ENCODE measurements at places on chromosomes 7 and 10.

DNA sequence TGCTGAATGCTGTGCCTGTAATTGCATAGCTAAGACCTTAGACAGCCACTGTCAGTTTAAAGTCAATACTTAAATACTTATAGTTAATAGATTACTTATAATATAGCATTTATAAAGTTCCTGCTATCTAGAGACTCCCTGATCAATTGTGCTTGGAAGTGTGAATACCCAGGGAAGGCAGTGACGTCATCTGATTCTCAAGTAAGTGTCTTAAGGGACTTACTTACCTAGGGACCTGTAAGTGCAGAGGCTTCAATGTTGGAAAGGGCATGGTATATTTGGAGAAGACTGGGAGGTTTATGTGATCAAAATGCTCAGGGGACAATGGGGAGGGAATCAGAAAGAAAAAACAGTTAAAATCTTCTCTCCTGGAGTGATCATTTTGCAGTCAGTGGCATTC, 55.0 kb downstream of the BICC1 start:
- no peak for DNase-seq

DNA sequence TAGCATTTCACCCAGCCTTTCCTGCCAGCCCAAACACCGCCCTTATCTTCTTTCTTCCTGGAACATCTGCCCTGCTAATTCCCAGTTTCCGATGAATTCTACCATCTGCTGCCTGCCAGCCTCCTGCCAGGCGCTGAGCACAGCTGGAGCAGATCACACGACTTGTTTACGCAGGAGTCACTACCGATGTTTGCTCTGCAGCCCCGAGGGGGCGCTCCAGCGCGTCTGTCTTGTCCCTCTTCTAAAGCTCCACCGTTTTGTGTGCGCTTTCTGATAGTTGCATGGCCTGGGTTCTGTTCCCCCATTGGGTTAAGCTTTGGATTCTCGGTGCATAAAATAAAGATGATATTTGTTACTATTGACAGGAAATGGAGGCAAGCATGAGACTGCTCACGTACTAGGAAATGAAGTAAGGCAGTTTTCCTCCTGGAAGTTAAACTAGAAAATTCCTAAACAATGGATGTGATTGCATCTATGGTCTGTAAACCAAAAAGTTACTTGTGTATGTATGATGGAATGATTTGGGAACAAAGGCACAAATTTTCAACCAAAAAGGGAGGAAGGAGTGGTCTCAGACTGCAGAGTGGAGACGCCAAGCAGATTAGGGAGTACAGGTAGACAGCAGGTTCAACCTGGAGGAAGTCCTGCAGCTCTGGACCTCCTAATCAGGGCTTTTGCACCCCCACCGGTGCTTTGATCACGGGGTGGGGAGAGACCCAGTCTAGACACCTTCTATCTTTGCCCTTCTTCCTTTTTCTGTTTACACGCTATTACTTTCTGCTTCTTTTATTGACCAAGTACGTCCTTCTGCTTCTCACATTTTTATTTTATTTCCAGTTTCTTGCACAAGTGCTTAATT, 2.2 kb upstream of the RBM17 start:
- peak; percentile 55 for DNase-seq

GRCh38 chr10:129048513-129048912, 418.5 kb upstream of the MGMT start:
- no peak for DNase-seq

DNA sequence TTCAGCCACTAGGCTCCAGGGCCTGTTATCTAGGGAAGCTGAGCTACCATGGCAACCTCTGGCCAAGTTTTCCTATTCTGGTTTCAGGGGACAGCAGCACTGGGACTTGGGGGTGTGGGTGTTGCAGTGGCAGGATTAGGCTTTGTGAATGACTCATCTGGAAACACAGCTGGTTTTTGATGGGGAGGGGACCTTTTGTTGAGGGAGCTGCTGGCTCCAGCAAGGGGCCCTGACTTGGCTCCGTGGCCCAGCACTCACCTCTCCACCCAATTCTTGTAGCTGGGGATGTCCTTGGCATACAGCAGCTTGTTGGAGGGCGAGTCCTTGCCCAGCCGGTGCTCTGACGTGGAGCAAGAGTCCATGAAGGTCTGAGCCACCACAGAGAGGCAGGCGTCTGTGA, 435.9 kb downstream of the PLXNA4 start:
- no peak for DNase-seq

GRCh38 chr10:35554036-35554435, 51.1 kb upstream of the GJD4 start:
- no peak for DNase-seq

GRCh38 chr7:69260023-69260422, 338.3 kb upstream of the AUTS2 start:
- DNase-seq, result no peak

DNA sequence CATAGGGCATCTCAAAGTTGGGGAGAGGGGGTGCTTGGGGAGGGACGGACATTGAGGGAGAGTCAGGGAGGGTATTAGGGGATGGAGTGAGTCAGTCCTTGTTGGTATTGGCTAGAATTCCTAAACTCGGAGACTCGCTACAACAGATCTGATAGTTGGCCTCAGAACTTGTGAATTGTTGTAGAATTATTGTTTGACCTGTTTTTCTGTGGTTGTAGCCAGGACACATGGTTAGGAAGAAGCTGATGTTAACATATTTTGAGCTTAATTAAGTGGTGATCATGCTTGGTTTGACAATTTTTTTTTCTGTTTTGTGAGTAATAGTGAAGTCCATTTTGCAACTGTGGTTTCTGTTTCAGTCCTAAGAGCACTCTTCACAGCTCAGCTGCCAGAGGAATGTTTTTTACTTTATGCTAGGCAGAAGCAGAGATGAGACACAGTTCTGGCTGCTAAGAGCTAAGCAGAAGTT, 1190.3 kb upstream of the C7orf33 start:
- no peak for DNase-seq

- no peak for DNase-seq
These were observed 93.6 kb downstream of the RGS10 start for GRCh38 chr10:119448628-119449584.

GRCh38 chr10:123600177-123600576, 66.0 kb upstream of the GPR26 start:
- DNase-seq, result no peak

GRCh38 chr7:147199868-147200267, 1083.3 kb downstream of the CNTNAP2 start:
- no peak for DNase-seq

DNA sequence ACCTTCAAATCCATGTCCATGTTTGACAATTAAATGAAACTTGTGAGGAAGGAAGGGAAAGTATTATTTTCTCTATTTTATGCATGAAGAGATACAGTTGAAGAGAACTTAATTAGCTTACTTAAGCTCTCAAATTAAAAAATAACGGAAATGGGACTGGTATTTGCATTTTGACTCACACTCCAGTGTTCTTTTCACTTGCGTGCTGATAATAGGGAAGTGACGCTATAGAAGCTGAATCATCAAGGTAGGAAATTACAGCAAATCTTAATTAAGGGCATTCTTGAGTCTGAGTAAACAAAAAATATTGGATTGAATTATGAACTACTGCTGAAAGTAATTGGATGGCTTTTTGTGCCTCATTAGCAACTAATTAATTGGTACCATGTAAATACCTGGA, 44.0 kb upstream of the NPVF start:
- DNase-seq, result no peak

- DNase-seq, result no peak
These were observed 574.4 kb downstream of the PTPRN2 start for GRCh38 chr7:158013085-158013668.

- no peak for DNase-seq
These were observed 21.3 kb upstream of the ST8SIA6 start for GRCh38 chr10:17475661-17476060.

GRCh38 chr10:34172936-34173533, 642.1 kb downstream of the PARD3 start:
- DNase-seq, result no peak

GRCh38 chr7:40507166-40507565, 372.4 kb downstream of the SUGCT start:
- no peak for DNase-seq

- DNase-seq, result no peak
These were observed 46.7 kb downstream of the OSBPL3 start for GRCh38 chr7:24933298-24933697.

DNA sequence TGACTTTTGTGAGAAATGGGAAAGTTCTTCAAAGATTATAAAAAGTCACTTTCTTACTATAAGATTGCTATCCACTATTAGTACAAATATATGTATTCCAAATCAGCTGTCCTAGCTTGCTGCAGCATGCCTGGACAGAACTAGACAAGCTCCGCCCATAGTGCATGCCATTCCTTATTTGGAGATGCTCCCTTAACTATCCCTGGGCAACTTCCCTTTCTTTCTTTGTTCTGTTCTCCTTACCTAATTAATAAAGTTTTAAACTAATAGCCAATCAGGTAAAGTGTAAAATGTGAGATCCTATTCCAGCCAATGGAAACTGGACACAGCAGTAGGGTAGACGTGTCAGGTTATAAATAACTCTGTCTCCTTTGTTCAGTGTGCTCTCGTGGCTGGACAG, 281.9 kb downstream of the CAMK1D start:
- DNase-seq, result no peak

- DNase-seq, result no peak
These were observed 133.8 kb downstream of the WDR37 start for GRCh38 chr10:1190052-1190395.

Measured in amygdala (tissue), 56 donors.